Activated naive CD8-positive, alpha-beta T cell treated with anti-CD3 and anti-CD28 coated beads, Interleukin-2, amount 50 U/mL, for 16 hours (primary cell): ENCODE measurements at places on chromosomes 4 and X.

DNA sequence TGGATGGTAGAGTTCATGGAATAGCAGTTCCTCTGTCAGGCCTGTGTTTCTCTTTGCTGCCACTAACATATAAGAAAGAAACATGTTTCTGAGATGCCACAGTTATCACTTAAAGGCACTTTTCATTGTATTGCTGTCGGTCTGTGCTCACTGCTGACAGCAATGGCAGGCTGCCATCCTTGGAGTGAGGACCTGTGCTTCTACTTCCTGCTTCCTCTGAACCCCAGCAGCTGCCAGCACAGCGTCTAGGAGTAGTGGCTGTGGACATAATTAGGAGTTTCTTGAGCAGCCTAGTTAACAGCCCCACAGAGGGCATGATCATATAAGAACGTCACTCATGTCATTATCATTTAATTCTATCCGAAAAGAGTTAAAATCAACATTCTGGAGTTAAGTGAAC lies 30.5 kb downstream of the F11 start:
- no peak for DNase-seq

- no peak for DNase-seq
These were observed 11.6 kb upstream of the HADH start for GRCh38 chr4:107977966-107978705.

- no peak for DNase-seq
These were observed 1158.1 kb downstream of the FSTL5 start for GRCh38 chr4:161005746-161006145.

DNA sequence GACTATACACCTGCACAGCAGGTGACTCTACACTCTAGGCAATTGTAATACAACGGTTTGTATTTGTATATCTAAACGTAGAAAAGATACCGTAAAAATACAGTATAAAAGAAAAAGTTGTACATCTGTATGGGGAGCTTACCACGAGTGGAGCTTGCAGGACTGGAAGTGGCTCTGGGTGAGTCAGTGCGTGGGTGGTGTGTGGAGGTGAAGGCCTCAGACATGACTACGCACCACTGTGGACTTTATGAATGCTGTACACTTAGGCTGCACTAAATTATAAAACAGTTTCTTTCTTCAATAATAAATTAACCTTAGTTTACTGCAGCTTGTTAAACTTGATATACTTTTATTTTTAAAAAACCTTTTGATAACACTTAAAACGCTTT lies 85.0 kb upstream of the FAT1 start:
- no peak for DNase-seq

DNA sequence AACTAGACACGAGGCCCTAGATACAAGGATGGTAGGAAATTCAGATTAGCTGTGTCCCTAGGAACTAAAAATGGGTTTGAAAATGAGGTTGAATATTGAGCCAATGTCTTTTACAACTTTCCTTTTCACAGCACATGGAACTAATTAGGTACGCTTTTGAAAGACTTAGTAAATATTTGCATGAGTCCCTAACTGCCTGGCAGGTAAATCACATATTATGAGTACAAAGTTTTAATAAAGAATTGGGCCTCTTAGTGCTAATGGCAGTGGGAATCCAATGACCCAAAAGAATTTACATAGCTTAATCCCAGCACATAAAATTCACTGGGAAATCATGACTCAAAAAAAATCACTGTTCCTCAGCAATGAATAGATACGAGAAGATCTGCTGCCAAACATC lies 16.8 kb downstream of the MUC7 start:
- no peak for DNase-seq

GRCh38 chr4:13548984-13549546 lies 4.8 kb upstream of the NKX3-2 start:
- peak; percentile 78 for DNase-seq

DNA sequence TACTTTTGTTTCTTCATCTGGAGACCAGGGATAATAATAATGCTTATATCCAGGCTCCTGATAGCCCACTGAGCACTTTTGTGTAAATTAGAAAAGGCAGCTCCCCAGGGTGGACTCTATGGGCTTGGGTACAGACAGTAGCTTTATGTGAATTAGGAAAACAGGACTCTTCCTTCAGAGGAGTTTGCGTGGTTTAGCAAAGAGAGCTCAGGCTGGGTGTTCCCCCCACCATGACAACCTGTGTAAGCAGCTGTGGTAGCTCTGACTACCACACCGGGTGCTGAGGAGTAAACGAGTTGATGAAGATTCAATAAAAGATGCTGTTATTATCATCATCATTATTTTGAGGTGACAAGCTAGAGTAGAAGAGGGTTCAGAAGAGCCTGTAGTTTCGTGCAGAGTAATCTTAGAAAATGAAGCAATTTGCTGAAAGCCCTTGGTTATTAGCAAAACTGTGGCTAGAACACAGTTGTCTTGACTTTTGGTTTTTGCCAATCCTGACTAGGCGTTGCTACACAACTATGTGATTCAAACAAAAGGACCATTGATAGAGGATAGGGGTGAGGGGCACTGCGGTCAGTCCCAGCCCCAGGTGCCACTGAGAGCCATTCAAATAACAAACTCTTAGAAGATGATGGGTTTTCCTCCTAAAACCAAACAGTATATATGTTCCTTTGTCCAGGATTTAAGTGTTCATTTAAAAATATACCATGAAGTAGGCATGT lies 60.6 kb upstream of the LIMCH1 start:
- no peak for DNase-seq

DNA sequence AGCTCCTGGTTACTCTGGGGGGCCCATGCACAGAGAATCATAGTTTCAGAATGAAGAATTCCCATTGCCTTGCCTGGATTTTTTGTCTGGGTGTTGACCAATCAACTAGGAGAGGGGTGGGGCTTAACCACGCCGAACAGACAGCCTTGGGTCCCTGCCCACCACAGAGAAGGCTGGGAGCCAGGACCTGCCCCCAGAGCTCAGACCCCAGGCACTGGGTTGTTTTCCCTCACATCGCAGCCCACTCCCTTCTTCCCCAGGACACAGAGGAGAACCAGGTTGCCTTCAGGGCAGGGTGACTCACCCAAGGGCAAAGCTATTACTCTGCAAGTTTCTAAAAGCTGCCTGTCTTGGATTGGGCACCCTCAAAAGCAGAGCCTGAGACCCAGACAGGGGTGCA lies 23.3 kb upstream of the CRMP1 start:
- DNase-seq, result no peak

GRCh38 chr4:151721466-151721865 lies 39.3 kb downstream of the GATB start:
- DNase-seq, result no peak

GRCh38 chr4:70603856-70604255 lies 11.8 kb downstream of the AMBN start:
- no peak for DNase-seq

- DNase-seq, result no peak
These were observed 1825.1 kb upstream of the IGFBP7 start for GRCh38 chr4:58935332-58935731.

DNA sequence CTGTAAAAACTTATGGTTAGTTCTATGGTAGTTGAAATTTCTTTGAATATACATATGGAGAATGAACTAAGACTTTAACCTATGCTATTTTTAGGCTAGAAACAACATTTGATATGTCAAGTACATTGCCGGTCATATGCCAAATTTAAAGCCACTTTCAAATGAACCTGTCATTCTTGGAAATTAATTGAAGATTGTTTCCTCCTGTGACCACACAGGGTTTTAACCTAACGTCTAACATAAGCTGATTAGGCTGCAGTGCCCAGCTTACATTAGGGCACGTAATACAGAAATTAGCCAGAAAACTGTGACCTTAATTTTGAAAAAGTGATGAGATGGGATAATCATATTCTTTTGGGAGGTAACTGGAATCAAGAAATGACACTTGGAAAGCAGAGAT lies 645.9 kb downstream of the FSTL5 start:
- DNase-seq, result no peak

- no peak for DNase-seq
These were observed 220.4 kb downstream of the SPRY1 start for GRCh38 chr4:123616951-123617461.

DNA sequence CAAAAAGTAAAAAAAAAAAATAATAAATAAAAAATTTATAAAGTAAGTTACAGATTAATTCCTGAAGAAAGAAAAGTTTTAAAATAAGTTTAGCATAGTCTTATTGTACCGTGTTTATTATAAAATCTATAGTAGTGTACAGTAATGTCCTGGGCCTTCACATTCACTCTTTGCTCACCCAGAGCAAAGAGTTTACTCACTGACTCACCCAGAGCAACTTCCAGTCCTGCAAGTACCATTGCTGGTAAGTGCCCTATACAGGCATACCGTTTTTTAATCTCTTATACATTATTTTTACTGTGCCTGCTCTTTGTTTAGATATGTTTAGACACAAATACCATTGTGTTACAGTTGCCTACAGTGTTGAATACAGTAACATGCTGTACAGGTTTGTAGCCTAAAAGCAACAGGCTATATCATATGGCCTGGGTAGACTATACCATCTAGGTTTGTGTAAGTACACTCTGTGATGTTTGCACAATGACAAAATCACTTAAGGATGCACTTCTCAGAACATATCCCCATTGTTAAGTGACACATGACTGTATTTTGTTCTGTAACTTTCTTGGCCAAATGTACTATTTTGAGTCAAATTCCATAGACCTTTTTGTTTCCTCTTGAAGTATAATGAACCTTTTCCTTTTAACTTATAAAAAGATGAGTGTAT lies 199.0 kb upstream of the NUDT6 start:
- no peak for DNase-seq

DNA sequence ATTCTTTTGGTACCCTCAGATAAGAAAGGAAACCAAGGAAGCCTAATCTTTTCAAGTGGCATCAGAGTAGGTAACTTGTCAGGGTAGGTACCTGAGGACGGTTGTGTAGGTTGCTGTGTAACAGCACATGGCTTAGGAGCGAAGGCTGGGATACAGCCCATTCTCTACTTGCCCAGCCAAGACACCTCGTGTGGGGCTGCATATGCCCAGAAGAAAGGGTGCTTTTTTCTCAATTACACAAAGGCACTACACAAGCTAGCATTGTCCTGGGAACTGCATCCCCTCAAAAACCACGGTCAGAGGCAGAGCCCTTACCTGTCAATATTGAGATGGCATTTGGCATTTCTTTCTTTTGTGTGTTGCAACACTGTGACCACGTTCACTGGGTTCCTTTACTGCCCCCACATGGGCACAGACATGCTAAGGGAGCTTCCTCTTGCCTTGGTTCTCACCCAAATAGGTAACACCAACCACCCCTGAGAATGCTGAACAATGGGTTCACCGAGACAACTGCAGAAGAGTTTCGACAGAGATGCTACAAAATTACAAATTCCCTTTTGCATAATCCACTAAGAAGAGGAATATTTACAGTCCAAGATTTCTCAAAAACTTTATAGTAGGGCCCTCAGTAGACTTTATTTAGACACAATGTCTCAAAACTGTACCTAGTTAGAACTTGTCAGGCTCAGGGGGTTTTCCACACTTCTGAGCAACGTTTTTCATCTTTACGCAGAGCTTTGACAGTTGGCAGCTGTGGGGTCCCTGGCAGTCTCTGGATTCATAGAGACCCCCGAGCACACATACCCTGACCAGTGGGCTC lies 35.8 kb upstream of the TNIP3 start:
- no peak for DNase-seq

- DNase-seq, result no peak
These were observed 63.2 kb downstream of the TRMT44 start for GRCh38 chr4:8503801-8504200.

DNA sequence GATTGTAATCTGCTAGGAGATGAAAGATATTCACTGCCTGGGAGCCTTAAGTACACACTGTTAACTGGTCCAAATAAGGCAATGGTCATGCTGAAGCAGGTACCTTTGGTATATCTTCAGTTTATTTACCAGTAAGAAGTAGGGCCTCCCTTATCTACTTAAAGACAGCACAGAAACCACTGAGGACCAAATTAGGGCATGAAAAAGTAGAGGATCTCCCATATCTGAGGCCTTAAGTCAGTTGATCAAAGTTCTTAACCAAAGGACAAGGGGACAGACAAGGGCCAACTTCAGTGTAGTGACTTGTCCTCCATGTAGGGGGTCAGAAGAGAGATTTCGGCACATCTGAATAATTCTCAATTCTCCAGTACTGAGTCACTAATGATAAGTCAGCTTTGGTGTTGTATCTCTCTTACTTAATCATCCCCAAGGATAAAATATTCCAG lies 59.1 kb downstream of the AMELX start:
- DNase-seq, result no peak

GRCh38 chr4:5365071-5366008 lies 314.1 kb downstream of the STK32B start:
- no peak for DNase-seq

DNA sequence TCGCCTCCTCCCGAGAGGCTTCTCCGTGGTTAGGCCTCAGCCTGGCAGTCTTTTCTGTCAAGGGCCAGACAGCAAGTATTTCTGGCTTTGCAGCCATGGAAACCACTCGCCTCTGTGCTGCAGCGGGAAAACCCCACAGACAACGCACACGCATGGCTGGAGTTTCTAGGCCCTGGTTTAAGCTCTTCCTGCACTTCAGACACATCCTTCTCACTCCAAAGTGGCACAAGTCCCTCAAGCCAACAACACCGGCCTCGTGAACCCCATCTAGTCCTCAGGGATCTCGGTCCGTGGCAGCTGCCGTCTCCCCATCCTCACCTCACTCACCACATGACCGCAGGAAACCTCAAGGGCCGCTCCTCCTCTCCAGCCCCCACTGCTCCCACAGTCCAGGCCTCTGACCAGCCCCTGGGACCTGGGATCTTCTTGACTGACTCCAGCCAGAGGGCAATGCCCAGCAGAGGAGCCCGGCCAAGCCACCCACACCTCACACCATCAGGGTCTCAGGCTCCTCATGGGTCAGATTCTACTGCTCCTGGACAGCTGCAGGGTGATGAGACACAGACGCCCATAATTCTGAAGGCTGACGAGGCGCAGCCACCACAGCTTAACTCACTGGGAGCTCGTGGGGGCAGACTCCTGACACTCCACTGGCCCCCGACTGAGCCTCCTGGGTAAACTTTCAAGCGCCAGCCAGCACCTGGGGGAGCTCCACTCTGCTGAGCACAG lies 21.7 kb downstream of the LETM1 start:
- no peak for DNase-seq

GRCh38 chr4:122906859-122907305 lies 15.5 kb downstream of the NUDT6 start:
- no peak for DNase-seq

GRCh38 chr4:86152454-86152853 lies 207.4 kb downstream of the MAPK10 start:
- no peak for DNase-seq
